ENCODE measurements at places on chromosomes 1 and 21. TPM values are rescaled to one million over a fixed set of nuclear protein-coding genes. Genes with fewer than 3 reads are reported as not detected.

GRCh38 chr1:66231681-66232463 is 302.1 kb upstream of the SGIP1 start:
- no peak for DNase-seq

The LCE1F gene
- total RNA-seq = not detected

The RNF186 gene
- total RNA-seq = not detected

DNA sequence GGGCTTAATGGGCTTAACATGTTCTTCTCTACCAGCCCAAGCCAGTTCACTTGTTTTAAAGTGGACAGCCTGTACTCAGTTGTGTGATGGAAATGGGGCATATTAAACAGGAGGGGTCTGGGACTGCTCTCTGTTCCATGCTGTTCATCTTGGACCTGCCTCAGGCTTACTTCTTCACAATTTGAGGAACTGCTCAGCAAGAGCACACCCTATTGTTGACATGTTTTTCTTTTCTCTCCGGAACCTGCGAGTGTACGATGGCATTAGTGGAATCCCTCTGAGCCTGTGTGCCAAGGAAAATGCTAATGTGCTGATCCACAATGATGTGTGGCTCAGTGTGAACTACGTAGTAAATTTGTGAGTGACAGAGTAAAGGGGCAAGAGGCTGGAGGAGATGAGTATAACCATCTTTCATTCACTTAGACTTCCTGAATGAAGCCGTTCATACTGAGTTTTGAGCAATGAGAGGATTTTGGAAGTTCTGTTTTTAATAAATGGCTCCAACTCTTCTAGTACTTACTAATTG is 6.9 kb downstream of the AHCYL1 start:
- DNase-seq = no peak

- DNase-seq = no peak
Observed at GRCh38 chr1:248804771-248805681, 20.7 kb downstream of the SH3BP5L start.

The PPIAL4G gene
- 0.25 TPM for total RNA-seq

- DNase-seq = no peak
Observed at GRCh38 chr1:34361781-34362357, 185.2 kb downstream of the C1orf94 start.

GRCh38 chr1:45057542-45057941 is 45.5 kb downstream of the UROD start:
- no peak for DNase-seq

The RORC gene
- total RNA-seq = 16.0 TPM

The EDEM3 gene
- total RNA-seq = 34.7 TPM

GRCh38 chr1:56132520-56132919 is 446.8 kb downstream of the PLPP3 start:
- DNase-seq = no peak

GRCh38 chr1:233061265-233061664 is 110.9 kb downstream of the NTPCR start:
- DNase-seq = no peak
